CD4-positive, alpha-beta T cell treated with Interleukin-10 for 1 hour (primary cell): ENCODE measurements at places on chromosomes 3 and 15.
A peak's percentile ranks its signal among the peaks of the same experiment; 100 is the strongest.

GRCh38 chr3:193984876-193985275 lies 151.1 kb upstream of the HES1 start:
- no peak for DNase-seq

DNA sequence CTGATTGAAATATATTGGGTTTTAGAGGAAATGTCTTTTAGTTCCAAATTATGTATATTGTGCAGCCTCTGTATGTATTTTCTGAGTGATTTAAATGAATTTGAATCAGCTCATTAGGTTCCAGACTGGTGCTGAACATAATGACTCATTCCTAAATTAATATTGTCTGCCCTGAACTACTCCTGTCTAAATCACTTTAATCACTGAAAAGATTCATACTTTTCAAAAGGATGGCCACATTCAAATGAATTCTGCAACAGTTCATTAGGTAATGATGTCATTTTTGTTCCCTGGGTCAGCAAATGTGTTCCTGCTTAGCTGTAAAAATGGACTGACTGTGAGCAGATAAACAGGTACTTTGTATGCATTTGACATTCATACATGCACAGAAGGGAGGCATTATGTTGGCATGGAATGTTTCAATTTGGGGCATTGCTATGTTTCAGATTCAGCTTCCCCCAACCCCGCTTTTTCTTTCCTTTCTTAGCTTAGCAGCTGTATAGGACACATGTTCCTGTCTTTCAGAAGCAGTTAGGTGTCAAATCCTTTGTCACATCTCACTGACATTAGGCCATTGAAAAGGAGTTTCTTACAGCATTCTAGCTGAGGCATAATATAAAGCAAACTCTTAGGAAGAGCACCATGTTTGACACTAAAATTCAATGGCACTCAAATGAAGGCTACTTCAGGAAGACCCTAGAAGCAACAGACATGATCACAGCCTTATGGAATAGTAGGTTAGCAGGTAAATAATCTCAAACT lies 318.5 kb upstream of the ARPP21 start:
- no peak for DNase-seq

- DNase-seq: no peak
Observed at GRCh38 chr15:79475306-79475705, 43.2 kb downstream of the MINAR1 start.

GRCh38 chr3:71057526-71057894 lies 526.0 kb downstream of the FOXP1 start:
- DNase-seq: no peak

GRCh38 chr3:173688216-173688842 lies 290.8 kb downstream of the NLGN1 start:
- DNase-seq: no peak

- no peak for DNase-seq
Observed at GRCh38 chr3:105728771-105729312, 140.0 kb downstream of the CBLB start.

GRCh38 chr3:125512135-125512920 lies 7.7 kb downstream of the SNX4 start:
- peak; percentile 7 for DNase-seq

DNA sequence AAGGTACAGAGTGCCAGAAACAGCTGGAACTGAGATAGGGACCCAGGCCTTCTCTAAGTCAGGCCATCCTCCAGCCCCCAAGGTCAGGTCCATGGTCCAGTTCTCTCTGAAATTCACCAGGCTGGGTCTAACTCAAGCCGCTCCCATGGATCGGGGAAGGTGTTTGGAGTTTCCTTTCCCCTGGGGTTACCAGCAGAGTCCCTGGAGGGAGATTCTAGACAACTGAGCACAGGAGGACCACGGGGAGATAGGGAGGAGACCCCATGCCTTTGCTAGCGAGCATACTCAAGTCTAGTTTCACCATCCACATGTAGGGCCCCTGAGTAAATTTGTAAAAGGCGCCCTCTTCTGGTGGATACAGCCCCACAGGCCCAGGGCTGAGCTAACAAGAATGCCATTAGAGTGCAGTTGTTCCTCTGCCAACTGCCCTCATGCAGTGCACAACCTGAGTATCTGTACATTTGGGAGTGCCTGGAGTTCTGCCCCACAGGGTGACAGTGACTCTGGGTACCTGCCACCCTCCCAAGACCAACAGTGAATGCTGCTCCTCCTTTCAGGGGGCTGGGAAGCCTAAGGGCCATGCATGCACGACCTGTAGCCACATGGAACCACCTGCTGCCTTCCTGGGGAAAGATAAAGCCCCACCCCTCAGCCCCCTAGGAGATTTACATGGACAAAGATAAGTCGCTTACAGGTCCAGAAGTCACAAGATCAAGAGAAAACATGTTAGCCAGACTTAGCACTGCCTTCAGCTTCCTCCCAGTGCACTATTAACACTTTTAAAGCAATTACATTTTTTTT lies 89.0 kb downstream of the IQSEC1 start:
- peak; percentile 71 for DNase-seq

DNA sequence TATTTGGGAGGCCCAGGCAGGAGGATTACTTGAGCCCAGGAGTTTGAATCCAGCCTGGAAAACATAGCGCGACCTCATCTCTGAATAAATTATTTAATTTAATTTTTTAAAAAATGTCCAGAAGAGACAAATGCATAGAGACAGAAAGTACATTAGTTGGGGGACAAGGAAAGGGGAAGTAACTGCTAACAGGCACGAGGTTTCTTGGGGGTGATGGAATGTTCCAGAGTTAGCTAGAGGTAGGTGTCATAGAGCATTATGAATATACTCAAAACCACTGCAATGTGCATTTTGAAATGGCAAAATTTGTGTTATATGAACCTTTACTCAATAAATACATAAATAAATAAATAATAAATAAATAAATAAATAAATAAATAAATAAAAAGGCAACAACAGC lies 31.7 kb upstream of the CYP11A1 start:
- no peak for DNase-seq

DNA sequence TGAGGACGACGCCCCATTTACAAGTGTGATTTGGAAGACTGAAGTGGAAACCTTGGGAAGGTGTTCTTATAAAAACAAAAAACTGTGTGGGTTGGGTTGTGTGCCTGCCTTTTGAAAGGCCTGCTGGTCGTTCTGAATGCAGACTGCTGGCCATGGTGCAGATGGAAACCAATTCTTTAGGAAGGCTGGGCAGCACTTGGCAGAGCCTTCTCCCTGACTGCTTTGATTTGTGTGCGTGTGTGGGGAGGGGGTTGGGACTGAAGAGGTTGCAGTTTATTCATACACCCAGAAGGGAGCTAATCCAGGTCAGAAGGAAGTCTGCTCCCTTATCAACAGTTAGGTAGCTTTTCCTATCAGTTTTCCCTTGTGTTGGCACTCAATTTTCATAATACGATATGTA lies 288.7 kb downstream of the SOX2 start:
- DNase-seq: no peak

- DNase-seq: no peak
Observed at GRCh38 chr3:171199473-171199829, 172.9 kb upstream of the SLC2A2 start.

- DNase-seq: no peak
Observed at GRCh38 chr3:183802989-183803388, 22.4 kb downstream of the MAP6D1 start.

- DNase-seq: no peak
Observed at GRCh38 chr3:52350416-52350815, 34.3 kb downstream of the DNAH1 start.

- no peak for DNase-seq
Observed at GRCh38 chr3:138300647-138301046, 29.0 kb downstream of the NME9 start.

- DNase-seq: no peak
Observed at GRCh38 chr15:35161694-35162093, 76.6 kb upstream of the NANOGP8 start.

- no peak for DNase-seq
Observed at GRCh38 chr3:189204167-189204866, 32.5 kb downstream of the TPRG1 start.

DNA sequence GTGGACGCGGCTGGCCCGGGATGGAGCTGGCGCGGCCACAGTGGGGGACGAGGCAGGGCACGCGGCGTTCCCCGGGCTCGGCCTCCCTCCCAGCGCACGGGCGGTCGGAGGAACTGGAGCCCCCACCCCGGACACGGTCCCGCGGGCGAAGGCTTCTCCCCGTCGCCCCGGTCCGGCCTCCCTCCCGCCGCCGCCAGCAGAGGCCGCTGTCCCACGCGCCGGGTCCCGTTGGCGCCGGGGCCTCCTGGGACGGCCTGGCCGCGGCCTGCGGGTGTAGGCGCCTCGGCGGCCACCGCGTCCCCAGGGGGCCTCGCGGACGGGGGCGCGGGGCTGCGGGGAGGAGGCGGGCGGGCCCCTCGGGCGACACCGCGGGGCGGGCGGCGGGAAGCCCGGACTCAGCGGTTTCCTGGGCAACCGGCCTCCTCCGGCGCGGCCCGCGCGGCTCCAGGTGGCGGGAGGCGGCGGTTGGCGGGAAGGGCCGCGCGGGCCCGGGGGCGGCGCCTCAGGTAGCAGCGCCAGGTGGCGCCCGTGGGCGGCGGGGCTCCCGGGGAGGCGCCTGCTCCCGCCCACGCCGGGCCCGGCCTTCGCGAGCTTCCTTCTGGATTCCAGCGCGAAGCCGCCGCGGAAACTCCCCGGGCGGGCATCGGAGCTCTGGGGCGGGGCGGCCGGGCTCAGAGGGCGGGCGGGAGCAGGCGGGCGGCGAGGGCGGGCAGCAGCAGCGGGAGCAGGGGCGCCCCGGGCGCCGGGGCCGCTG lies 26.7 kb downstream of the MELTF start:
- DNase-seq: peak; percentile 86

DNA sequence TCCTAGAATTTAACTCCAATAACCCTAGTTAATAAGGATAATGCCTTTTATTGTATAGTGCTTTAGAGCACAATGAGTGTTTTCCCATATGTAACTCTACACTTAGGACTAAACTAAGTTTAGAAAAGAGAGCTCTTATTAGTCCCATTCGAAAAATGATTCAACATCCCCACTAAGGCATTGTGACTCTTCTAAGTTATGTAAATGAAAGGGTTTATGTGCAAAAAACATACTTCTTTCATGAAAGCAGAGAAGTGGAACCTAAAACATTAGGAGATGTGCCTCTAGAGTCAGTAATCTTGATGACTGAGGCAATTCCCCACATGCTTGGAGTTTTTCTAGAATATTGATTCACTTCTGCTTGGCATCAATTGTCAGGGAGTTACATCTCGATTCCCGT lies 344.1 kb upstream of the ZNF717 start:
- no peak for DNase-seq

DNA sequence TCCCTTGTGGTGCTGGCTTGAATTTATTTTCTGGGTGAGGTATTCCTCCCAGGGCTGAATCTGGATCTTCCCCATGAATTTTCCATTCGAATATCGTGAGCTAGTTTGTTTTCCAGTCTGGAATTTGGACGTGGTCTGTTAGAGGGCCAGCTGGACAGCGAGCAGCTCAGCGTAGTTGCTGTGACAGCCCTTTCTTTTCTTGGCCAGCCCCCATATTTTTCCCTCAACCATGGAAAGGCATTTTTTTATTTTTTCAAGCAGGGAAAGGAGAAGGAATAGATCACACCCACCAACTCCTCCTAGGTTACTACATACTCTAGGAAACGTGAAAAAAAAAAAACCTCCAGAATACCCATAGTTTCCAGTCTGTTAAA lies 152.0 kb downstream of the KLHL25 start:
- DNase-seq: no peak

- DNase-seq: no peak
Observed at GRCh38 chr3:132804498-132804897, 82.3 kb upstream of the NPHP3 start.

GRCh38 chr3:140809316-140809715 lies 131.5 kb downstream of the TRIM42 start:
- DNase-seq: no peak

- DNase-seq: peak; percentile 15
Observed at GRCh38 chr15:76343313-76343996, 6.9 kb downstream of the ISL2 start.

GRCh38 chr3:101926594-101927105 lies 77.3 kb downstream of the NFKBIZ start:
- no peak for DNase-seq

DNA sequence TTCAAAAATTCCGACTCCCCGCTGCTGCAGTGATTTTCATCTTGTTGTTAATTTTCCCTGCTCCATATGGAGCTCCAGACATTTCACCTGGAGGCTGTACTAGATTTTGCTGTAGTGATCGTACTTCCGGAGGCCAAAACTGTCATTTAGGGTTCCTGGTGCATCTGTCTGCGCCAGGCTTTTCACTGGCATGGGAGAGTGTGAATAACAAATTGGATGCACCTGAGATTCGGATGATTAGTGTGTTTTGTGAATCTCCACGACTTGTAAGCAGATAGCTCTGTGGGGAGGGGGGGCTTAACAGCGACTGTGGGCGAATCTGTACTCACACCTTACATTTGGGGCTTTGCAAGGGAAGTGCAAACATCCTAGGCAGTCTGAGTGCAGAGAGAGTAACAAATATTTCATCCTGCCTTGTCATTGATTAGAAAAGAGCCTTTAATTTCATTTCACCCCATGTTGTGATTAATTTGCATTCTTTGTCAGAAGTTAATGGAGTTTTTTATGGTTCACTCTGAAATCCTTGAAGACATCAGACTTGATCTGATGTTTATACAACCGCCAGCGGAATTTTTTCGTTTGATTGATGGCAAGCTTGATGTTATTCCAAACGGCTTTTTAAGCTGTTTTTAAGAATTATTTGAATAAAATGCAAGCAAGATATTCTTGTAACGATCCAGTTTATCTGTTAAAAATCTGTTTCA lies 92.5 kb upstream of the SKOR1 start:
- no peak for DNase-seq

DNA sequence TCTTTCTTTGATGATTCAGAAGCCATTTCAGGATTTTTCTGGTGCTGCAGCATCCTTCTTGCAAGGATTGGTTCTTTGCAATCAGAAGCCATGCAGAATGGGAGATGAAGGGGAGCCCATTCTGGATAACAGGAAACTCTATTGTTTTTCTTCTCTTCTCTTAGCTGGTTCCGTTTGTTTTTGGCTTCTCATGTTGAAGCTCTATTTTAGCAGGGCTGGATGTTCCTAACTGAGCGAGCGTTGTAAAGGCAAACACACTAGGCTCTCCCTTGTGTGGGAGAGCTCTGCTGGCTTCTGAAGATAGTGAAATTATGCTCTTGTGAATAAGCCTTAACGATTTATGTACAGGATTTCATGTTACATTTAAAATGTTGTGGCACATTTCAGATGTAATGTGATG lies 8.3 kb downstream of the CACNA1D start:
- no peak for DNase-seq

GRCh38 chr15:80819001-80819400 lies 39.8 kb downstream of the CEMIP start:
- no peak for DNase-seq

GRCh38 chr3:127894481-127894880 lies 20.6 kb upstream of the KBTBD12 start:
- no peak for DNase-seq
